Hepatocyte (in vitro differentiated cells): ENCODE measurements at places on chromosomes 7 and 10. TPM values are rescaled to one million over a fixed set of nuclear protein-coding genes. Genes with fewer than 3 reads are reported as not detected.

DNA sequence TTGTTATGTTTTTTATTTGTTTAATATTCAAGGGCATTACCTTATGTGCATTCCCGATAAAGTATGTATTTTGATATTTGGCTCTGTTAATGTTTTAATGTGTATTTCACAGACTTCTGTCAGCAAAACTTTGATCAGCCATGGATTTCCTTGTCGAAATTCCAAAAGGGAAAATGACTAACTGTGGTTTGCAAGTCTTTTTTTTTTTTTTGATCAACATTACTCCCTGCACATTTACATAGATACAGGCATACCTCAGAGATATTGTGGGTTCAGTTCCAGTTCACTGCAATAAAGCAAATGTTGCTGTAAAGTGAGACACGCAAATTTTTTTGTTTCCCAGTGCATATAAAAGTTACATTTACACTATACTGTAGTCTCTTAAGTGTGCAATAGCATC is 351.9 kb downstream of the CXCL12 start:
- DNase-seq: no peak
- H3K27ac ChIP-seq: no peak overlapping the region

DNA sequence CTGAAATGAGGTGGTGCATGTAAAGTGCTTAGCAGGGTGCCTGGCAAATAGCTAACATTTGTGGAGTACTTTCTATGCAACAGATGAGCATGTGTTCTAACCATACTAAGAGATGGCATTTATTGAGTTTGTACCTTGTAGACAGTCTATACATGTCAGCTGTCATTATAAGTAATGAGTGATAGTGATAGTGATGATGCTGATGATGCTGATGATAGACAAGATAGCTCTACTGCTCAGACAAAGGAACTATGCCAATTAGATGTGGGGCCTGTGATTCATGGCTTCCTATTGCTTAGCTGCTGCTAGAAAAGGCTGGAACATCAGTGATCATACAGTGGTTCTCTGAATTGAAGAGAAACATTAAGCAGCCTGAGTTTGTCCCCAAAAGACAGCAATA is 585.8 kb downstream of the KCNMA1 start:
- H3K4me3 ChIP-seq: no peak overlapping the region
- H3K27ac ChIP-seq: no peak overlapping the region
- no peaks in the 10 kb centered on the region for H3K4me1 ChIP-seq
- no peaks in the 10 kb centered on the region for H3K36me3 ChIP-seq
- no peaks in the 10 kb centered on the region for H3K27me3 ChIP-seq

DNA sequence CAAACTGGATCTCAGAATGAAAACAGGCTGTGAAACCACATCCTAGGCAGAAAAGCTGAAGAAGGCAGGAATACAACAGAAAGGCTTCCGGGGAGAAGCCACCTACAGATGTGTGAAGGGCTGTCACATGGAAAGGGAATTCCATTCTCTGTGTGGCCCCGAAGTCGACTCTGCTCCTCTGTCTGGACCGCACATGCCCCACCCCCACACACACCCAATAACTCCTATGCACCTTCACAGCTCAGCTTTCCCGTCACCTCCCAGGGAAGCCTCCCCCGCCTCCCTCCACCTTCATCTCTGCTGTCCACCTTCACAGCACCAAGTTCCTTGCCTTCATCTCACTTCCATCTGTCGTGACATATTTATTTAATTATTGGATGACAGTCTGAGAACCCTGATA is 23.4 kb upstream of the ENO4 start:
- H3K4me3 ChIP-seq: no peak overlapping the region
- H3K27ac ChIP-seq: no peak overlapping the region
- no peak for DNase-seq

DNA sequence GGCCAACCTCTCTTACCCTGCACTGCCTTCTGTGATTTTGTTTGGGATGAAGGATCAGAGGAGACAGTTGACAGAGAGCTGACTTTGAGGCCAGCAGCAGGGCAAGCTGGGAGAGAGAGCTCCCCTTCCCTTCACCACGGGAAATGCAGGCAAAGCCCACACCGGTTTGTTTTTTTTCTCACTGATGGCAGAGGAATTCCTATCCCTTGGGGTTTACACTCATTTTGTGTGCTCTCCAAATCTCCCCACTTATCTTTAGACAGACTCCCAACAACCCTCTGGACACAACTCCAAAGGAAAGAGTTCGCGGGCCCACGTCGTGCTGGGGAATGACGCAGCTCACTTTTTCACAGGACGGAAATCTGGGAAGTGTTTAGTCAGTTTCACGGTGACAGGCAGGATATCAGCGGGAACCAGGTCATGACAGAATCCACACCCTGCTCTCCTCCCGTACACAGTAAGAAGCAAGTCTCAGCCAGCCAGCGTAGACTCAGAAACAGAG is 68.3 kb upstream of the FAM171A1 start:
- peak overlapping the region; percentile 26 for H3K27ac ChIP-seq
- H3K36me3 ChIP-seq: no peaks in the 10 kb centered on the region
- no peaks in the 10 kb centered on the region for H3K27me3 ChIP-seq
- no peaks in the 10 kb centered on the region for H3K4me1 ChIP-seq
- H3K4me3 ChIP-seq: no peak overlapping the region

DNA sequence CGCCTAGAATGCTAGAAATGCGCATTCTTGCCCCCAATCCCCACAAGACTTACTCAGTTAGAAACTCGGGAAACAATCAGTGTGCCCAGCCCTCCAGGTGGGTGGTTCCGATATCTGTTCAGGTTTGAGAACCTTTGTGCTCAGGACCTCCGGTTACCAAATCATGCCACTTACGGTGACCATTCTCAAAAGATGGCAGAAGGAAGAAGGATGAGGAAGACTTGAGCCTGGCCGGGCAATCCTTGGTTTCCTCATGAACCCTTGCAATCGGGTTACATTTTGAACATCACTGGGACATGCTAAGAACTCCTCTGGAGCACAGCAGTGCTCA is 52.1 kb downstream of the RBM17 start:
- no peak overlapping the region for H3K4me3 ChIP-seq
- peaks cover 9% of the 10 kb centered on the region for H3K4me1 ChIP-seq
- H3K27ac ChIP-seq: no peak overlapping the region
- peaks cover 14% of the 10 kb centered on the region for H3K27me3 ChIP-seq
- DNase-seq: no peak
- H3K36me3 ChIP-seq: no peaks in the 10 kb centered on the region

- DNase-seq: no peak
- peaks cover 14% of the 10 kb centered on the region for H3K27me3 ChIP-seq
- H3K36me3 ChIP-seq: no peaks in the 10 kb centered on the region
- H3K4me1 ChIP-seq: no peaks in the 10 kb centered on the region
These were observed 5.8 kb upstream of the IGFBP1 start for GRCh38 chr7:45882465-45882810.

DNA sequence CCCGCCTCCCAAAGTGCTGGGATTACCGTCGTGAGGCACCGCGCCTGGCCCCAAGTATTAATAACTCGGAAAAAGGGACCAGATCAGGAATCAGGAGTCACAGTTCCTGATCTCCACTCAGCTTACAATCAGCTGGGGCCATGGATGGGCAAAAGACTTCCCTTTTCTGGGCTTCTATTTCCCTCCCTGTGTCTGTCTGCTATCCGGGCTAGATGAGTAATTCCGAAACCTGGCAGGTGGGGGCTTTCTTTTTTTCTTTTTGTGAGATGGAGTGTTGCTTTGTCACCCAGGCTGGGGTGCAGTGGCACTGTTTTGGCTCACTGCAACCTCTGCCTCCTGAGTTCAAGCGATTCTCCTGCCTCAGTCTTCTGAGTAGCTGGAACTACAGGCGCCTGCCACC is 11.6 kb downstream of the RPS24 start:
- H3K27ac ChIP-seq: no peak overlapping the region
- H3K27me3 ChIP-seq: no peaks in the 10 kb centered on the region
- peaks cover 19% of the 10 kb centered on the region for H3K4me1 ChIP-seq
- no peak for DNase-seq

- no peaks in the 10 kb centered on the region for H3K27me3 ChIP-seq
- H3K4me3 ChIP-seq: no peak overlapping the region
- no peaks in the 10 kb centered on the region for H3K4me1 ChIP-seq
- H3K27ac ChIP-seq: peak overlapping the region; percentile 61
These were observed 15.9 kb upstream of the SLC25A16 start for GRCh38 chr10:68543004-68543918.

DNA sequence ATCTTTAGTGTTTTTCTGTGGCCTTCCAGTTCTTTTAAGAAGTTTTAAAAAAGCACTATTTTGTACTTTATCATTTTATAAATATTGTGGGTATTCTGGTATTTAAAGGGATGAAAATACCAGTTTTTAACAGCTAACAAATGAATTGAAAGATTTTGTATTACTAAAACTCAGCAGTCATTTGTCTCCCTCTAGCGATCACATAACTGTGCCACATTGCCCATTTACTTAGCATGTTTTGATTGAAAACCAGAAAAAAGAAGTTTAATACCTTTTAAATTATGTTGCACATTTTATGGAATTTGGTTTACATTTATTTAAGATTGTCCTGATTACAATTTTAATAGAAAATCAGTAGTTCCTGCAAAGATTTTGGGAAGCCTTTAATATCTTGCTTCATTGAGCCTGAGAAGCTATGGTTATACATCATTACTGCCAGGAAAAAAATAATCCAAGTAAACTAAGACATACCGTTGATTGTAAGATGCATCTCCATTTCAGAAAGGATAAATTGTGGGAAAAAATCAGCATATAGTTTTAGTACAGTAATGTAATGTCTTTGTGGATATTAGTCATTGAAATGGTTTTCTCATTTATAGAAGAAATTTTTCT is 34.9 kb downstream of the TAX1BP1 start:
- no peak overlapping the region for H3K27ac ChIP-seq
- no peaks in the 10 kb centered on the region for H3K27me3 ChIP-seq
- DNase-seq: peak; percentile 50

- H3K4me3 ChIP-seq: no peak overlapping the region
- H3K27me3 ChIP-seq: no peaks in the 10 kb centered on the region
- peaks cover 4% of the 10 kb centered on the region for H3K4me1 ChIP-seq
- no peak for DNase-seq
- H3K36me3 ChIP-seq: no peaks in the 10 kb centered on the region
These were observed 52.3 kb upstream of the CYP2C18 start for GRCh38 chr10:94631077-94631875.

DNA sequence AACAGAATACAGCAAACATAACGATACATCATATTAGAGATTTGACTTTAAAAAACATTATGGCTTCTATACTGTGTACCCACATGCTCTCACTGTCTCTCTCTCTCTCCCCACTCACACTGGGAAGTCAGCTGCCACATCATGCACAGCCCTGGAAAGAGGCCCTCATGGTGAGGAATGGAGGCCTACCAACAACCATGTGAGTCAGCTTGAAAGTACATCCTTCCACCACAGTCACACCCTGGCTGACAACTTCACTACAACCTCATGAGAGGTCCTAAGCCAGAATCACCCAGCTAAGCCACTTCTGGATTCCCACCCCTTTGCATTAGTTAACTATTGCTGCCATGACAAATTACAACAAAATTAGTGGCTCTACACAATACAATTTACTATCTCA is 23.3 kb upstream of the GPR22 start:
- no peak overlapping the region for H3K4me3 ChIP-seq
- no peaks in the 10 kb centered on the region for H3K4me1 ChIP-seq
- no peaks in the 10 kb centered on the region for H3K36me3 ChIP-seq
- H3K27ac ChIP-seq: no peak overlapping the region
- no peak for DNase-seq
- H3K27me3 ChIP-seq: no peaks in the 10 kb centered on the region

- H3K27ac ChIP-seq: peak overlapping the region; percentile 94
- peaks cover 4% of the 10 kb centered on the region for H3K4me1 ChIP-seq
- no peaks in the 10 kb centered on the region for H3K36me3 ChIP-seq
- no peak overlapping the region for H3K4me3 ChIP-seq
- H3K27me3 ChIP-seq: no peaks in the 10 kb centered on the region
- peak; percentile 85 for DNase-seq
These were observed 1.4 kb upstream of the LCOR start for GRCh38 chr10:96830511-96831199.

- no peak overlapping the region for H3K4me3 ChIP-seq
- H3K36me3 ChIP-seq: no peaks in the 10 kb centered on the region
- no peaks in the 10 kb centered on the region for H3K4me1 ChIP-seq
These were observed 16.4 kb downstream of the PRKRIP1 start for GRCh38 chr7:102412548-102412947.

- no peaks in the 10 kb centered on the region for H3K36me3 ChIP-seq
- no peak overlapping the region for H3K27ac ChIP-seq
- H3K4me1 ChIP-seq: no peaks in the 10 kb centered on the region
- no peaks in the 10 kb centered on the region for H3K27me3 ChIP-seq
- no peak for DNase-seq
These were observed 72.9 kb downstream of the ADK start for GRCh38 chr10:74223755-74224529.

- H3K4me3 ChIP-seq: no peak overlapping the region
- DNase-seq: no peak
- no peak overlapping the region for H3K27ac ChIP-seq
- no peaks in the 10 kb centered on the region for H3K36me3 ChIP-seq
- H3K27me3 ChIP-seq: no peaks in the 10 kb centered on the region
- H3K4me1 ChIP-seq: peaks cover 26% of the 10 kb centered on the region
These were observed 121.0 kb downstream of the KCNMA1 start for GRCh38 chr10:77516575-77516974.

GRCh38 chr10:122296363-122297120 is 25.4 kb downstream of the BTBD16 start:
- H3K4me3 ChIP-seq: no peak overlapping the region
- H3K27me3 ChIP-seq: no peaks in the 10 kb centered on the region
- H3K36me3 ChIP-seq: no peaks in the 10 kb centered on the region
- DNase-seq: no peak
- H3K4me1 ChIP-seq: no peaks in the 10 kb centered on the region
- no peak overlapping the region for H3K27ac ChIP-seq

GRCh38 chr10:12873172-12873571 is 128.3 kb downstream of the CCDC3 start:
- H3K27ac ChIP-seq: no peak overlapping the region
- DNase-seq: no peak
- H3K4me1 ChIP-seq: no peaks in the 10 kb centered on the region

DNA sequence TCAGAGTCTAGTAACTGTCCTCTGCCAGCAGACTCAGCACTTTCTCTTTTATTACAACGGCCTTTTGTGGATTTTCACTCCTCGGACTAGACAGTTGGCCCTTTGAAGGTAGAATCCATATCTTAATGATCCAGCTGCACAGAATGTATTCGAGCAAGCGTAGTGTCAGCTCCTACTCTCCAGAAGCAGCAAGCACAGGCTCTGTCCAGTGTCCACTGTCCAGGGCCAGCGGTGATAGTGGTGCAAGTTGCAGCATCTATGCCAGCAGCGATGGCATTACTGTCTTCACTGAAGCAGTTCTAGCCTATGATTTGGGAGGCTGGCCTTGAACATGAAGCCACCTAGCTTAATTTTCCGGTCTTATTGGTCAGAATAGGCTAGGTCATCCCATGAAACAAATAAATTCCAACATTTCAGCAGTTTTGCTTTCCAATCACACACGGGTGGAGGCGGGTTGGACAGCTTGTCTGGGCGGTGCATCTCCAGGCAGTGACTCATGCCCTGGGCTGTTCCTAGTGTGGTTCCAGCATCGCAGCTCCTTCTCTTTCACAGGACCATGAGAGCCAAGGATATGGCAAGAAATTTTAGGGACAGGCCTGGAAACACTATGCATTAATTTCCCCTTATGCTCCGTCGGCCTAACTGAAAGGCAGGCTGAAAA is 108.6 kb upstream of the KCNMA1 start:
- H3K36me3 ChIP-seq: no peaks in the 10 kb centered on the region
- no peak overlapping the region for H3K27ac ChIP-seq
- no peaks in the 10 kb centered on the region for H3K27me3 ChIP-seq

Gene ACSM6
- total RNA-seq: not detected in 2 replicates

Gene PON3
- not detected in 2 replicates for total RNA-seq

Gene PNLIPRP1
- not detected in 2 replicates for total RNA-seq

Gene RAB19
- total RNA-seq: 2.6 and 4.2 TPM in 2 replicates

Gene SGCE
- total RNA-seq: 64.5 and 77.6 TPM in 2 replicates

Gene TACR2
- total RNA-seq: 0.07 TPM in 1 of 2 replicates, not detected in the other

Gene HOXA10
- 9.9 and 15.1 TPM in 2 replicates for total RNA-seq

Gene HMX2
- not detected in 2 replicates for total RNA-seq

Gene PRLHR
- not detected in 2 replicates for total RNA-seq

Gene HTR5A
- total RNA-seq: not detected in 2 replicates

Gene ADIRF
- total RNA-seq: not detected in 2 replicates

Gene NEURL1
- total RNA-seq: 3.6 and 4.6 TPM in 2 replicates

Gene GNAT3
- not detected in 2 replicates for total RNA-seq
